ENCODE measurements at places on chromosomes 5 and 9.

- DNase-seq, result peak; percentile 91
Measured at GRCh38 chr5:110386782-110387181, 339.7 kb downstream of the TMEM232 start.

GRCh38 chr5:150109921-150110320 is 23.6 kb upstream of the CSF1R start:
- DNase-seq, result no peak

- no peak for DNase-seq
Measured at GRCh38 chr5:173542964-173543363, 73.5 kb downstream of the BOD1 start.

- no peak for DNase-seq
Measured at GRCh38 chr9:87798261-87798833, 72.4 kb downstream of the CTSL start.

DNA sequence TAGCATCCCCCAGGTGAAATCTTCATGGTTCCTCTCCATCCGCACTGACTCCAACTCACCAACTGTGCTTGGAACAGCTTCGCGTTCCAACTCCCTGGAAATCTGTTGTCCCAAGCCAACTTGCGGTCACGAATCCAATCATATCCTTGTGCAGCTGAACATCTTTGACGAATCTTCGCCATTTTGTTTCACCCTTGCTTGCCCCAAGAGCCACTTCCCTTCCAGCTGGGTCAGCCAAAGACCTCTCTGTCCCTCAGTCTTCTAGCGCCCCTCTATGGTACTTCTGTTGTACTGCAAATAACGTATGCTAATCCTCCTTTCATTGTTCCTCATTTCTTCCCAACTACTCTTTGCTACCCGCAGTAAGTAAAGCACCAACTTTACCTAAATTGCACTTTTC is 61.0 kb upstream of the TARS1 start:
- peak; percentile 46 for DNase-seq

- DNase-seq, result no peak
Measured at GRCh38 chr9:14838701-14839100, 71.5 kb downstream of the FREM1 start.

- peak; percentile 58 for DNase-seq
Measured at GRCh38 chr5:155728857-155729683, 597.9 kb upstream of the SGCD start.

- peak; percentile 55 for DNase-seq
Measured at GRCh38 chr5:113378959-113379541, 55.7 kb downstream of the TSSK1B start.

GRCh38 chr9:107755246-107755645 is 265.7 kb upstream of the KLF4 start:
- peak; percentile 61 for DNase-seq

DNA sequence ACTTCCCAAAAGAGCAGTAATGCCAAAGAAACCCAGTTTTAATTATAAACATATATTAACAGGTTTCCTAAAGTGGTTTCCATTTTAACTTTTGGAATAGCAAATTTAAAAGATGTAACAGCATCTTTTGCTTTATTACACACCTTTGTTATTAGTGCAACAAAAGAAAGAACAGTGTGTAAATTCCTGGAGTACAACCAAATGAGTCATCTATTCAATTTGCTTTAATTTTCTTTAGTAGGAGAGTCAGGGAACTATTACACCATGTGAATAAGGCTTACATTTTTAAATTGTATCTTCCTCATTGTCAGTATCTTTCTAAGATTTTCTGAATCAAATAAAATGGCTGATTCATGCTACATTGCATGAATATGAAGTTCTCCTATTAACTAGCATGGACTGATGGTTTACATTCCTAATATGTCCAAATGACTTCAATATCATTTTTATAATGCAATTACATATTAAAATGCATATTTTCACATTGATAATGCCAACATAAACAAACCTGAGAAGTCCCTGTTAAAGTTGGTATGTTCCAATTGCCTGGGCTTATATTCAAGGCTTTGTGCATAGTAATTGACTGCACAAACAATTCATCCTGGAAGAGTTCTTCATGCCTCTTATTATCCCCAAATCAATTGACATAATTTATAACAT is 22.5 kb downstream of the EDIL3 start:
- no peak for DNase-seq

DNA sequence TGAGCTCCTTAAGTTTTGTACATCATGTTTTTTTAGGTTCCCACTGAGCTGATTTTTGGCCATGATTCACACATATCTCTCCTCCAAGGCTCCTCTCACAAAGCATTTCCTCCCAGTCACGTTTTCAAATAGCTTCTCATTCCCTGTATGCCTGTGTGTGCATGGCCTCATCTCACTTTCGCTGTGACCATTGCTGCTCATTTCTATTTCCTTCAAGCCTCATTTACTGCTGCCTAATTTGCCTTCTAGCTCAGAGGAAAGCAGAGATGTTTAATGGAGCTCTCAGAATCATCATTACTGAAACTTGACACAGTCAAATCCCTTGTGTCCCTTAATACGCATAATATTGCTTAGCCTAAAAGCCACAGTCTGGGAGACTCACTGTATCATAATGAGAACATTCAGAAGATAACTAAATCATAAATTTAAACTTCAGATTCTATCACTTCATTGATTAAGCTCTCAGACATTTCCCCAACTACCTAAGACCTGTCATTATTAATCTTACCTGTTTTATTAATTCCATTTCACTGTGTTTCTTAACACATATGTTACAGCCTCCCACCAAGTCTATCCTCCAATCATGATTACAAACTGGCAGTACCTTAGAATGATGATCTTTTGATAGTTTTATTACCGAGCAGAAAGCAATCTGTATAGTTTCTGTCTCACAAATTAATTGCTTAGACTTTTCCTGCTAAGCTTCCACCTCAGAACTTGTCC is 278.3 kb upstream of the PTGER4 start:
- peak; percentile 15 for DNase-seq

DNA sequence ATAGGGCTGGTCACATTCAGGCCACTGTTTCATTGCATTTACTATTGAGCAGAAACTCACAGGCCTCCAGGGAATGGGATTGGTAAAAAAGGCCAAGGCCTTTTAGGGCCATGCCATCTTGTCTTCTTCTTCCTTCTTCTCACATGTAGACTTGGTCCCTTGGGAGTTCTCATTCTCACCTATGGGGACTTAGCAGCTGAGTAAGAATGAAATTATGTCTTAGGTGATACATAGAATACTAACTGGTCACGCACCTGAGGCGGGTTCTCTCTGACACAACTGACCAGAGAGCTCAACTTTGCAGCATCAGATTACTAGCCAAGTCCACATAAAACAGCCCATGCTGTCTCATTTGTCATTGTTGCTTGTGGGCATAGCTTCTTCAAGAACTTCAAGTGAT is 641.8 kb downstream of the EFNA5 start:
- DNase-seq, result no peak
